Epithelial cell of proximal tubule (primary cell): ENCODE measurements at places on chromosomes 16 and 17.

DNA sequence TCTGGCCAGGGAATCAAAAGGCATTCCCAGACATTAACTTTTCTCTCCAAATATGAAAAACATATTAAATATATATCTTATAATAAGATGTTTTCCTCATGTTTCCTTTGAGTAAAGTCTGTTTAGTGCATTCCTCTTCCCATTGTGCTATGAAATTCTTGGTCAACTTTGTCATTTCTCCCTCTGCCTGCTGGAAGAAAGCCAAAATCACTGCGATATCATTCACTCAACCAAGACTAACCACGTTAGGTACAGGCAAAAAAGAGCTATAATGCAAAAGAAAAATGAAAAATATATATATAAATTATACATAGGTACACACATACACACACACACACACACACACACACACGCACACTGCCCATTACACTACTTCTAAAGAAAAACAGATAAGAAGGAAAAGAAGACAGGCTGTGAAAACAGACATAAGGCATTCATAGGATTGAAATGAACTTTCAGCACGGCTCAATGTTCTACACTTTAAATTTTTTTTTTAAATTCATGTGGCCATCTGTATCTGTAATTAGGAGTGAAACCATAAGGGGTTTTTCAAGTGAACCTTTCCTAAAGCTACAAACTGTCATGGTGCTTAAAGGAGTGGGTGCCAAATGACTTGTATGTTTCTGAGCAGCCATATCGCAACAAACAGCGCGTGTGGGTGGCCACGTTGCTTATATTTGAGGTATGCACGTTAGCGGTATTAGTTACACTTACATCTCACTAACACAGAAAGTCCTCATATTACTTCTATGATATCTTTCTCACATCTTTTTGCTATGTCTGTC, 71.6 kb upstream of the PSMD7 start:
- DNase-seq, result peak; percentile 7

DNA sequence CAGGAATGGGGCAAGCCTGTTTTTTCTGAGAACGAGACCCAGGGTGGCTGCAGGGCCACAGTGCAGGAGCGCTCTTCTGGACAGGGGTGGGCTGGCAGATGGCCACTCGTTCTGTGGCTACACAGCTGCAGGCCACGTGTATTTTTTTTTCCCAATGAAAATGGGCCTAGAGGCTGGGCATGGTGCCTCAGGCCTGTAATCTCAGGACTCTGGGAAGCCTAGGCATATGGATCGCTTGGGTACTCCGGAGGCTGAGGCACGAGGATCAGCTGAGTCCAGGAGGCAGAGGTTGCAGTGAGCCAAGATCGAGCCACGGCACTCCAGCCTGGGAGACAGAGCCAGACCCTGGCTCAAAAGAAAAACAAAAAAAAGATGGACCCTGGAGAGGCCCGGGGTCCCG, 6.8 kb downstream of the UNKL start:
- DNase-seq, result no peak

- no peak for DNase-seq
These were observed 1.8 kb upstream of the CBFA2T3 start for GRCh38 chr16:88978608-88979346.

GRCh38 chr17:253091-253846, 71.8 kb upstream of the DOC2B start:
- DNase-seq, result no peak

GRCh38 chr16:85901773-85902365, 2.9 kb downstream of the IRF8 start:
- DNase-seq, result no peak

- DNase-seq, result no peak
These were observed 15.7 kb downstream of the RHBDF2 start for GRCh38 chr17:76485569-76485968.

DNA sequence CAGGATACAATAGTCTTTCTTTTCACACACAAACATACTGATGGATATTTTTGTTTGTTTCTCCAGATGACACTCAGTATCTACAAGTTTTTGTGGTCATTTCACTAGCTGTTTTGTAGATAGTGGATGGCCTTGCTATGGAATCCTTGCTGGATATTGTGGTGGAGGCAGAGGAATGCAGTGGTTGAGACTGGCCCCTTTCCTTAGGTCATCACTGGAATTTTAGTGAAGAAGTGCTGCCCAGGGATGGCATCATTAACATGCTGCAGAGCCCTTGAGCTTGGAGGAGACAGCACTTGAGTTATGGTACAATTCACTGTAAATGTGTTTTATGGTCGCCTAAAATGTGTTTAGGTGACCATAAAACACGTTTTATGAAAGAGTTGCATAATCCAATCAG, 455.9 kb upstream of the HSBP1 start:
- DNase-seq, result no peak

GRCh38 chr16:79451196-79451816, 149.2 kb downstream of the MAF start:
- DNase-seq, result no peak

DNA sequence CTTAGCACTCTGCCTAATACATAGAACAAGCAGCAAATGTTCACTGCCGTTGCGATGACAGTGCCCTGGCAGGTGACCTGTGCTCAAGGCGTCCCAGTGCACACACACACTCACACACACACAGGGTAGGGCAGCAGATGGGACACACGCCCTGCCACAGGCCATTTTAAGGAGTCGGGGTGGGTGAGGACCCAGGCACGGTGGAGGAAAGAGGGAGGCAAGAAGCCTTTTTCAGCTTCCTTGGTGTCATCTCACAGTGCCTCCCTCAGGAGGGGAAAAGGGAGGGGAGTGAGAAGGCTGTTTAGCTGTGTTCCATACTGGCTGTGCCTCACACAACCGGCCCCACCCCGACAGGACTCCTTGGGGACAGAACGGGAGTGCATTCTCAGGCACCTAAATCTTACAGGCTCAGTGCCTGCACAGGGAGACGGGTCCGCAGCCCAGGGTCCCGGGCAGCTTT, 1.5 kb downstream of the PITPNM3 start:
- no peak for DNase-seq

DNA sequence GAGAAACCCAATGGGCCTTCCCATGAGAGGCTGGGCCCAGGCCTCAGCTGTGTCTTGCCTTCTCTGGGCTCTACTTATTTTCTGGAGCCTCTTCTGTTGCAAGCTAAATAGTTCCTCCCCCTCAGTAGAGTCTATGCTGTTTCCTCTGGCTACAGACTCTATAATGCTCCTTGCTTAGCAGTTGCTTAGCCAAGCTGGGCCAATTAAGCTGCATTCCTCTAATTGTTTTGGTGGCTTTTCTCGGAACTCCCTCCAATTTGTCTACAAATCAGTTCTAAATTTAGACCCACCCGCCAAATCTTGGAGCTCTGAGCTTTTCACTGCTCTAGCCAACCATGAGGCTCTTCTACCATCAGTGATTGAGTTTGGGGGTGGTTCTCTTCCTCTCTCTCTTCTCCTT, 302.7 kb upstream of the ASIC2 start:
- DNase-seq, result no peak

DNA sequence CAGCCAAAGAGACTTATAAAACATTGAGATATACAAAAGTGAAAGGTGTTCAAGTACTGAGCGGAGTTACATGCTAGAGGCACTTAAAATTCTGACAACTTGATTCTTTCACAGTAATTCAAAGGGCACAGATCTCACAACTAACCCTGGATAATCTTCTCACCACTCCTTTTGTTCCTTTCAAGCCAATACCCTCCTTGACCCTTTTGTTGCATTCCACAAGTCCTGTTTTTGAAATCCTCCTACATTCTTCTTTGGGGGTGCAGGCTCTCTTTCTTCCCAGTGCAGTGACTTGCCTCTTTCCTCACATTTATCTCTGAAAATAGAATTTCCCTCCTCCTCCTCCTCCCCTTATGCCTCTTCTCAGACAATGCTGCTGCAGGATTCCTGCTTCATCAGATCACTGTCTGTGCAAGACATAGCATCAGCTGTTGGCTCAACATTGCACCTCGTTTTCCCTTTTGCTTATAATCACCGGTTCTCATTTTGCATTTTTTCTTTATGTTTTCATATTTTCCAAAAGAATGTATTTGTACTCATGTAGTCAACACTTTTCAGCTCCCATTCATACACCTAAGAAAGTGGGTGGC, 199.3 kb downstream of the CDH8 start:
- DNase-seq, result no peak

DNA sequence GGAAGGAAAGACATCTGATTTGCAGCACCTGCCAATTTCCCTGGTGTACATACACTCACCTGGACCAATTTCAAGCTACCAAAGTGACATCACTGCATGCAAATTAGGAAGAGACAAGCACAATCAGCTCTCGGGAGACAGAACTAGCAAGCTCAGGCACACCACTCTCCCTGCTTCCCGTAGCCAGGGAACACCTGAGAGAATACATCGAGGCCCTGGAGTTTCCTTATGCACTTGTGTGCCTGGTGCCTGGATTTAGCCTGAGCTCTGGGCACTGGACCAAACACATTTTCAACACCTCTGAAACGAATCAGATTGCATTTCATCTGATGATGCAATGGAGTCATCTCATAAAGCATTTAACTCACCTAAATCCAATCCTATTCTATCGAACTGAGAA, 110.5 kb downstream of the HS3ST2 start:
- no peak for DNase-seq

- DNase-seq, result no peak
These were observed 403.6 kb upstream of the MON1B start for GRCh38 chr16:76787394-76787793.

DNA sequence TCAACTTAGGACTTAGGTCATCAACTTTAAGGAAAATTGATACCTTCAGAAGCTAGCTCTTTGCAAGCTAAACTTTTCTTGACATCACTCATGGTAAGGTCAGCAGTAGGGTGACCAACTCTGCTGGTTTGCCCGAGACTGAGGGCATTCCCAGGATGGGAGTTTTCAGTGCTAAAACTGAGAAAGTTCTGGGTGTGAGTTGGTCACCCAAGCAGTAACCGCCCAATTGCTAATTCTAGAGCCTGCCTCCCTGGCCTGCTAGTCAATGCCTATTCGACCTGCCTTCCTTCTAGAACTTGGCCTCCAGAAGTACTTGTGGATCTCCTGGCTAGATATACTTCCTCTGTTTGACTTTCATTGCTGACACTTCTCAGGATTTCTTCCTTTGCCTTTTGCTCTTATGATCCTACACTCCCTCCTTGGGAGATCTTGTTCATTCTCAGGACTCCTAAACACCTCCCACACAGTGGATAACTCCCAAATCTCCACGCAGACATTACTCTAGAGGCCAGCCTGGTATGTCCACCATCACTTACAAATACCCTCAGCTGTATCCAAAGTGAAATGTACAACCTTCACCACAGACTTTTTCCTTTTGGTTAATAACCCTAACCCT, 10.5 kb upstream of the MYO18A start:
- no peak for DNase-seq

DNA sequence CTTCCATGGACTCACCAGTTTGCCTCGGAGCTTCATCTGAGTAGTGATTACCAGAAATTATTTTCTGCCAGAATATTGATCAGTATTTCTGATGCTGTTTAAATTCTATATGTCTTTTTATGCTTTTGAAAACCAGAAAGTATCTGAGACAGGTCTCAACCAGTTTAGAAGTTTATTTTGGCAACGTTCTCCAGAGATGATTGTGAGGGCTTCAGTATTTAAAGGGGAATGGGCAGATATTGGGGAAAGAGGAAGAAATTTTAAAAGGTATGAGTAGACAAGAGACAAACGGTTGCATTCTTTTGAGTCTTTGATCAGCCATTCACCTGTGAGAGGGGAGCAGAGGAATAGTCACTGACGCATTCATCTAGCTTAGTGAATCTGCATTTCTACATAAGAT, 44.4 kb upstream of the ABCC11 start:
- DNase-seq, result no peak

DNA sequence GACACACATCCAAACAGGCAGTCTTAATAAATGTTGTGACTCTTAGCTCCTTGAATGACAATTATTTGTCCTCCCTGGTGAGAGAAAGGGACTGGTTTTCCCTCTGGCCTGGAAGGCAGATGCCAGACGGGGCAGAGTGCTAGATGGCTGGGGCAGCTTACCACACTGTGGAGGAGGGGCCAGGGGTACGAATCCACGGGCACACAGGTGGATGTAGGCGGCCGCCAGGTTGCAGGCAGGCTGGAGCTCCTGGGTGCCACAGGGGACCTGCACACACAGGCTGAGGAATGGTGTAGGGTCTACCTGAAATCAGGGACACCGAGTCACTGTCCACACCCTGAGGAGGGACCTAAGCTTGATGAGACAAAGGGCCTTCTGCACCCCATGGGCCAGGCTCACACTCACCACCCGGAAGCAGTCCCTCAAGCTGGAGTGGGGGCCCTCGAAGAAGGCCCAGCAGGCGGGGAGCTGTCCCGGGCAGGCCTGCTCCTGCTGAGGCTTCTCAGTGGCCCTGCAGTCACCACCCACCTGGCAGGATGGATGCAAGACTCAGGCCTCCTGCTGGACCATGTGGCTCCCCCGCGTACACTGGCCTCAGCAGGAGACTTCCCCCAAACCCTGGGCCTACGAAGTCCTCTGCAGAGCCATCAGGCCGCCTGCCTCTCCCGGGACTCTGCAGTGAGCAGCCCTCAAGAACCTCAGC, 38.4 kb downstream of the RMI2 start:
- DNase-seq, result no peak

DNA sequence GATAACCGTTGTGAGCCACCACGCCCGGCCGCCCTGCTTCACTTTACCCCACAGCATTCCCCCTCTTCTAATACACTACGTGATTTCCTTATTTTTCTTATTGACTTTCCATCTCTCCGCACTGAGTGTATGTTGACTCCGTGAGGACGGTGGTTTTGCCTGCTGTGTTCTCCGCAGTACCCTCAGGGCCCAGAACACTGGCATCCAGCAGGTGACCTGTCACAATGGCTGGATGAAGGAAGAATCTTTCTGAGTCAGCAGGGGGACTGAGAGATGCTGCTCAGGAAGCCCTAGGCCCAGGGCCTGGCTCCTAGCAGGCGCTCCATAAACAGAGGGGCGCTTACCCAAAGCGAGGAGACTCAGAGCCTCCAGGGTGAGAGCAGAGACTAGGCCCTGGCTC, 79.5 kb downstream of the RTN4RL1 start:
- DNase-seq, result no peak

- DNase-seq, result no peak
These were observed 26.3 kb upstream of the FZD2 start for GRCh38 chr17:44530896-44531418.

DNA sequence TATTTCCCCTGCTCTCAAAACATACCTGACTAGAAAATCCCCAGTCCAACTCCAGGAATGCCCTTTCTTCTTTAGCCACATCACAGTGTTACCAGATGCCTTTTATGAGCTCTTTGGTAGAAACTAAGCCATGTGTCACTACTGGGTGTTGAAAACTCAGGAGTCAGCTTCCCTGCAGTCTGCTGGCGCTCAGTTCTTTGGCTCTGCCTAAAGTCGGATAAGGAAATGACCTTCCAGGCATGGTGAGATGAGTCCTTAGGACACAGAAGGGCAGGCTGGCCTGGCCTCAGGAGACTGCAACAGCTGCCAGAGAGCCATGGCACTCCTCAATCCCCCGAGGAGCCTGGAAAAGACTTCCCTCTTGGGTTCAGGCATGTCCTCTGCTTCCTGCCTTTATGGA, 89.1 kb downstream of the CDH13 start:
- no peak for DNase-seq

GRCh38 chr17:17567631-17568030, 23.9 kb downstream of the PEMT start:
- no peak for DNase-seq

- no peak for DNase-seq
These were observed 319.4 kb downstream of the ZFHX3 start for GRCh38 chr16:72728516-72728915.
